ENCODE measurements at places on chromosomes 5 and 9. TPM values are rescaled to one million over a fixed set of nuclear protein-coding genes. Genes with fewer than 3 reads are reported as not detected.

Gene DNLZ
- 6.1 TPM for total RNA-seq

Gene FSD1L
- total RNA-seq, result 7.0 TPM

Gene CARTPT
- not detected for total RNA-seq

Gene IL9
- total RNA-seq, result not detected

Gene FGF10
- total RNA-seq, result 1.2 TPM

Gene GPR151
- not detected for total RNA-seq

Gene ATP6V1G1
- 88.2 TPM for total RNA-seq

Gene DNAJC21
- total RNA-seq, result 32.6 TPM

Gene PGM5
- 13.5 TPM for total RNA-seq

Gene RBM18
- total RNA-seq, result 13.0 TPM

Gene NOXA1
- total RNA-seq, result 0.36 TPM

Gene CBY3
- not detected for total RNA-seq

Gene TMEM174
- not detected for total RNA-seq

Gene NSG2
- not detected for total RNA-seq

Gene OBP2A
- total RNA-seq, result not detected

Gene S1PR3
- 12.8 TPM for total RNA-seq

Gene OLFML2A
- total RNA-seq, result 1.7 TPM

Gene CCNI2
- not detected for total RNA-seq

Gene SMIM33
- not detected for total RNA-seq

Gene LCN2
- total RNA-seq, result not detected

Gene PPP3R2
- not detected for total RNA-seq

Gene BTNL8
- total RNA-seq, result not detected

Gene TMEM252
- not detected for total RNA-seq

Gene ADAMTS2
- total RNA-seq, result 25.8 TPM

Gene CORO2A
- total RNA-seq, result 0.36 TPM

Gene SETX
- 85.0 TPM for total RNA-seq

Gene GRIA1
- total RNA-seq, result 1.2 TPM

Gene TMC1
- total RNA-seq, result 0.36 TPM

Gene MAMDC4
- total RNA-seq, result not detected

Gene PCDHA1
- 0.09 TPM for total RNA-seq

Gene FOXD4
- total RNA-seq, result 0.27 TPM

Gene FOXD4L5
- total RNA-seq, result under 0.01 TPM

Gene KCNT1
- not detected for total RNA-seq

Gene ARRDC3
- 35.2 TPM for total RNA-seq

Gene CRHBP
- not detected for total RNA-seq

Gene NTNG2
- 2.4 TPM for total RNA-seq
